ENCODE measurements at places on chromosomes 3 and 15.

DNA sequence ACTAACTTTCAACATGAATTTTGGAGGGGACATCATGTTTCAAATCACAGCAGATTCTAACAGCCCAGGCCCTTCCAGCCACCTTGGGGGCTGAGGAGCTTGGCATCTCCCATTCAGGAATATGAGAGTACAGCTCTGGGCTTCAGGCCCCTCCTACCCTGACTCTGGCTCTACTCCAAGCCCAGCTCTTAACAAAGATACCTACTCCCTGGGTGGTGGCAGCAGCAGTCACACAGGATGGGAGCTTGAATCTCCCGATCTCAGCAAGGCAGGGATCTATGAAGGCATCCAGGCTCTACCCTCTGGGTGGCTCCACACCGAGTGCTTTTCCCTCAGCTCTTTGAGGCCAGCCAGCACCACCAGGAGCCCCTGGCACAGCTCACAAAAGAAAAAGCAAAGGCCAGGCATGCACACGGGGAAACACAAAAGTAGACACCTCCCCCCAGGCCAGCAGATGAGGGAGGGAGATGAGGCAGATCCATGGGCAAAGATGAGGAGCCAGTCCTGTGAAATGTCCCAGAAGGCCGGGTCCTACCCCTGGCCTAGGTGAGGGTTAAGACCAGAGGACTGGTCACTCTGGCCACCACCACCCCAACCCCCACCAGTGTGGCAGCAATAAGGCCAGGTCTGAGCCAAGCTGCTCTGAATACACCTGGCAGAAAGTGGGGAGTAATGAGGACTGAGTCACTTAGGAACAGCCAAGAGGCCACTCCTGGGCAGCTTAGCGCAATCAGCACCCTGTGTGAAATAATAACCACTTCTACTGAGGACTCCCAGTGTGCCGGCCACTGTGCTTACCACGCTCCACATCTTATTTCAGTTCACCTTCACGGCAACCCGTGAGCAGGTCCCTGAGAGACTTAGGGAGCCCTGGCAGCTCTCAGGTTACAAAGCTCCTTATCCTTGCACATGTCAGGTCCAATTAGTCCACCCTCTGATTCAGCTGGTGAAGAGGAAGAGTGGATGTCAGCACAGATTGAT, 24.3 kb downstream of the PLA2G4F start:
- no peak for DNase-seq

DNA sequence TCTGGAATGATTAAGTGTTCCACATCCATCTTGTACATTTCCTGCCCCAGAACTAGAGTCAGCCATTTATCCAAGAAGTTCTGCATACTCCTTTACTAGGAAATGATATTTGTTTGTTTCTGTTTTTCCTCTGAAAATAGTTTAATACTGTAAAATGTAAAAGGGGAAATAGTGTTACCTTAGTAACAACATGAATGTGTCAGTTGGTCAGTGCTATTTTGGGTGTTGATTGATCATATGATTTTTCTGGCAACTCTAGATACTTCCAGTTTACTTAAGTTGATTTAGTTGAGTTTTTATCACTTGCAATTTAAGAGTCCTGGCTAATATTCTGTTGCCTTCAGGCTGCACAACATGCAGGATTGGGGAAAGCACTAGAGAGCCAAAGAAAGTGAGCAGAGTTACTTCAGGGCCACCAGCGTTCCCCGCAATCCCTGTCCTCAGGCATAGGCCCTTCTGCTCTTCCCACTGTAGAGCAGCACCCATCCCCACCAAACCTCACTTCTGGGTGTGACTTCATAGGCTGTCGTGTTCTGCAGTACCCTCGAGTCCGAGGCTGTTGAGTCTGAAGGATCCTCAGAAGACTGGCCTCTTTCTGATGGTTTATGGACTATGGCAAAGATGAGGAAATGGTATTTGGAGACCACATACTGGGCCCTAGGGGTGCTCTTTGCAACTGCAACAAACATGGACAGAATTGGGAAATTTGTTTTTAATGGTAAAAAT, 69.0 kb downstream of the CHD2 start:
- DNase-seq = no peak

DNA sequence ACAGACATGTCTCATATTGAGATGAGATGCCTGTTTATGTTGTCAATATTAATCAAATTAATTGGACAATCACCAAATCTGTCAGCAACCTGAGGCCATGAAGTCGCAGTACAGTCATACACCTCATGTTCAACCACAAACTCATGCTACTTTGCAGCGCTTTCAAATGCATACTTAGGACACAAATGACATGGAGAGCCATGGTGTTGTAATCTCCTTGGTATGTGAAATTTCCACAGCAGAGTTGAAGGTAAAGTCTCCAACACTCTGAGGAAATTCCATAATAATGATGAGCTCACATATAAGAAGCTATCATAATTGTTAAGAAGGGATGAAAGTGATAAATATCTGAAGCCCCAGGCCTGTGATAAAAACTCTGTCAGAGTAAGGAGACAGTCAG, 873.9 kb downstream of the MCTP2 start:
- no peak for DNase-seq

- DNase-seq = no peak
Observed at GRCh38 chr3:5675319-5675718, 487.8 kb downstream of the EDEM1 start.

DNA sequence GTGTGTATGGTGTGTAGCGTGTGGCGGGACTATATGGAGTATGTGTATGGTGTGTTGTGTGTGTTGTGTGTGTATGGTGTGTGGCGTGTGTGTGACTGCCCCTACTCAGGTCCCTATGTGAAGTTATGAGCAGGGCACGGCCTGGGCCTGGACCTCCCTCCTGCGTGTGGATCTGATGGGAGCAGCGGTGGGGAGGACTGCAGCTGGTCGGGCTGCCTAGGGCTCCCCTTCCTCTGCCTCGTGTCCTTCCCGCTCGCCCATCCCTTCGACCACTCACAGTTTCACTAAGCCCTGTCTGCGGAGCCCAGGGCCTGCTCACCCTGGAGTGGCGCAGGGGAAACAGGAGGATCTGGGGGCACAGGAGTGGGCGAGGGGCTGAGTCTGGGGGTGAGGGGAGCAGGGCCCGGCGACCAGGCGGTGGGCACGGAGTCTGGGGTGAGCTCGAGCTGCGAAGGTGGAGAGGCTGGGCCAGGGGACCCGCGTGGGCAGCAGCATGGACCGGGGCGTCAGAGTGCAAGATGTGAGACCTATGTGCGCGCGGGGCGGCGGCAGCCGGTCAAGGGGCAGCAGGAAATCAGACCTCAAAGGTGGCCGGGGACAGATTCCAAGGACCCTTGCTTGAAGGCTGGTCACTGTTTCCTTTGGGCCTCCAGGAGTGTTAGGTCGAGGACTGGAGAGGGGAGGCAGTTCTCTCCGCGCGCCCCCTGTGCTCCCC, 26.6 kb downstream of the GABRA5 start:
- no peak for DNase-seq

- DNase-seq = no peak
Observed at GRCh38 chr3:187136337-187136736, 3.0 kb downstream of the RPL39L start.

- no peak for DNase-seq
Observed at GRCh38 chr3:186979852-186980251, 49.5 kb downstream of the ST6GAL1 start.

- DNase-seq = no peak
Observed at GRCh38 chr15:48861813-48862431, 16.0 kb upstream of the EID1 start.

DNA sequence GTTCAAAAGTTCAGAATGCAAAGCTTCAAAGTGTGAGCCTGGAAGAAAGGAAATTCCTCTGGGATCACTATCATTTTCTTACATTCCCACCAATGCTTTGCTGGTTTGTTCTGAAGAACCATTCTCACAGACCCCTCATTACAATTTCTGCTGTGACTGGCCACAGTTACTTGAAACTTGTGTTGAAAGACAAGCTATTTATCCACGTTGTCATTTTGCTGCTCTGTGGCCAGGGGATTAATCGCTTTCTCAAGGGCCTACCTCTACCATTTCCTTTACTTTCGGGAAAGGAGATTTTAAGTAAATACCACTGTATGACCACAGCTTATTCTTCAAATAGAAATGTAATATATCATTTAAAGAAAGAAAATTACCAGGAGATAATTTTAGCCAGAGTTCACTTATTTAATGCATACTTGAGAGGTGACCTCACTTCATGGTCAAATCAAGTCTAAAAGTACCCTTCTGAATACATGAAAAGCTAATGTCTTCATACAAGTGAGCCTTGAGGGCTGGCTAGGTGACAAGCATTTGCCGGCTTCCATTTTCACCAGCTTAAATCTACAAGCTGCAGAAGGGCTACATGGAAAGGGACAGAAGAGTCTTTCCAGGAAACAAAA, 69.8 kb upstream of the ROBO2 start:
- DNase-seq = no peak
